ENCODE measurements at places on chromosomes 3 and 15.

DNA sequence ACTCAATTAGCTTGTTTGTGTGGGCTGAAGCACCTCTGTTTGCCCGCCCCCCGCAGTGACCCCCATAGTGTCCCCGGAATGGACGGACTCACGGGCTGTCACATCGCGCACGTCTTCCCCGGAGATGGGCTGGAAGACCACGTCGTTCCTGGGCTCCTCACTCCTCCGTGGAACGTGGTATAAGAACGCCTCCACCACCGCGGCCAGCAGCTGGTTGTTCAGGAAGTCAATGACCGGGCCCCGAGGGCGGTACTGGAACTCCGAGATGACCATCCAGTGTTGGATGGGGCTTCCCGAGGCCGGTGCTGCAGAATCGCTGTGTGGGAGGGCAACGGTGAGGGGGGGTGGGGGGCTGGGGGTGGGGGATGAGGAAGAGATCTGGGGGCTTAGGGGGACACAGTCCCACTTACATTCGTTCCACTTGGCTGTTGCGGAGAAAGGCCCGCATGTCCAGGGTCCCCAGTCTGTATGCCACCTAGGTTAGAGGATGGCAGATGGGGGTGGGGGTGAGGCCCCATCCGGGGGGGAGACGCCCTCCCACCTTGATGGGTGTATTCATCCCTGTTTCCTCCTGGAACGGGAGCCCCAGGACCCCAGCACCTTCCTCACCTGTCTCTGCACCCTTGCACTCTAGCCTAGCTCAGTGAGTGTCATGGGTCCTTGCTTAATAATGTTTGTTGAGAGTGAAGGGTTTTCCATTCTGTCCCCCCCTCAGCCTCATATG, 30.2 kb downstream of the MUC20 start:
- DNase-seq: no peak

GRCh38 chr15:52011711-52012144, 7.3 kb upstream of the MAPK6 start:
- no peak for DNase-seq

- no peak for DNase-seq
Measured at GRCh38 chr3:152209060-152209459, 59.7 kb upstream of the MBNL1 start.

GRCh38 chr15:46956881-46957280, 760.4 kb upstream of the SEMA6D start:
- no peak for DNase-seq

DNA sequence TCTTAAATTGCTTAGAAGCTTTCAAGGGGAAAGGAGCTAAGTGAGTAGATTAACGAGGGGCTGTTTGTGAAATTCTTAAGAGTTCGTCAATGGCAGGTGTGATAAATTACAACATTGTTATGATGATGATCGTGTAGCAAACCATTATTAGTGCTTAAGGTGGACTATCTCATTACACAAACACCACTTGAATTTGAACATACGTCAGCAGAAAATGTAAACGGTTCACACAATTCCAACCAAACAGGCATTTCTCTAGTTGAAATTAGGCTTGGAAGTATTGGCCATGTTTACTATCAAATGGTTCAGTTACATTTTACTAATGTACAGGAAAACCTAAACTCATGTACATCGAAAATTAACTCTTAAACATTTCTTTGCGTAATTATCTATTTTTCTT, 102.8 kb downstream of the PYDC2 start:
- DNase-seq: no peak

DNA sequence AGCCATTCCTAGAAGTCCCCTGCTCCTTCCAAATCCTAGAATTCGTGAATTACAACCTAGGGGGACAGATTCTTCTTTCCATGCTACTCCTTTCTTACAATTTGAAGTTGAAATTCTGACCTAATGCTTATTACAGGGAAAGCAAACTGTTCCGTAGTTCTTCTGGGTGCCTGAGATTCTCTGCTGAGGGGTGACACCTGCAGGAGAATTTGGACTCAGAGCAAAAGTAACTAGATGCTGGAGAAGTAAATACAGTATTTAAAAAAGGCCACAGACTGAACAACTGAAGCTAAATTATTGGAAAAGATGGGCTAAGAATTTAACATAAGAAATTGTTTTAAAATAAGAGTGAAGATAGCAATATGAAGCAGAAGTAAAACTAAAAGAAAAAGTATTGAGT, 37.9 kb downstream of the ACAD9 start:
- DNase-seq: no peak

DNA sequence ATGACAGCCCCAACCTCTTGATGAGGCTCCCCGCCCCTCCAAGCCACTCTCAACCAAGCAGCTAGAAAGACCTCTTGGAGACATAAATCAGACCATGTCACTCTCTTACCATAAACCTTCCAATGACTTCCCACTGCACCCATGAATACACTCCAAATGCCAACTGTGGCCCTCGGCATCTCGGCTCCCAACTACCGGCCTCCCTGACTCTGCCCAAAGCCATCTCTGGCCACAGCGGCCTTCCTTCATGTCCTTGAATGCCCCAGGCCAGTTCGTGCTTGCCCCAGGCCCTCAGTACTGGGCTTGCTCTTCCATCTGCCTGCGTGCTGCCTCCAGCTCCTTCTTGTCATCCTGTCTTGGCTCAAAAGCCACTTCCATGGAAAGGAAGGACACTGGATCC, 32.0 kb downstream of the HCN4 start:
- DNase-seq: no peak
